ENCODE measurements at places on chromosomes 5 and 9.

DNA sequence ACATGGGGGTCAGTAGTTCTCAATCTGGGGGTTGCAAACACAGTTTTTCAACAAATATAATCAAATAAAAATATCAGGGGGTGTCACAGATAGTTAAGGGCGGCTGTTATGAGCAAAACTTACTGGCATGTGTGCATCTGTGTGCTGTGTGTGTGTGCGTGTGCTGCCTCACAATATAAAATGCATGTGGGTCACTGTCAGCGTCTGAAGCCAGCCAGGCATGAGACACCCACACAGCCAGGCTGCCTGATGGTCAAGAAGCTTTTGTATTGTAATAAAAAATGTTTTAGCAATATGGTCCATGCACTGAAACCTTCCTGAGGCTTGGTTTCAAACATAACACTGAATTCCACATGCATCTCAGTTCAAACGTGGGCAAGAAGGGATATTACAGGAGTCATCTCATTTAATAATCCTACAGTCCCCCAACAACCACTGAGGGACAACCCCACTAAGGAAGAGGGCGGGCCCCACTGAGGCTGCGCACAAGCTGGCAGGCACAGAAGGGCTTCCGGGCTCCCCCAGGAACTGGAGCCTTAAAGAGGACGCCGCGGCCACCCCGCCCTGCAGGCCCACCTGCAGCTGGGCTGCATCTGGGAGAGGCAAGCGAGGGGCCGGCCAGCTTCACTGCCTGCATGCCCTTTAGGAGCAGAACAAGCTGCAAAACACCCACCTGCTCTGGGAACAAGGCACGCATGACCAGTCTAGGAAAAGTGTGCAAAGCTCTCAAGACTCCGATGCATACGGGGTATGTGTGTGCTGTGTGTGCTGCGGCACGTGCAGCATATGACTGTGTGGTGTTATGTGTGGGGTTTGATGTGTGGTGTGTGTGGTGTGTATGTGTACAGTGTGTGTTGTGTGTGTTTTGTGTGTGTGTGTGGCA, 14.1 kb downstream of the SEMA4D start:
- DNase-seq: no peak

DNA sequence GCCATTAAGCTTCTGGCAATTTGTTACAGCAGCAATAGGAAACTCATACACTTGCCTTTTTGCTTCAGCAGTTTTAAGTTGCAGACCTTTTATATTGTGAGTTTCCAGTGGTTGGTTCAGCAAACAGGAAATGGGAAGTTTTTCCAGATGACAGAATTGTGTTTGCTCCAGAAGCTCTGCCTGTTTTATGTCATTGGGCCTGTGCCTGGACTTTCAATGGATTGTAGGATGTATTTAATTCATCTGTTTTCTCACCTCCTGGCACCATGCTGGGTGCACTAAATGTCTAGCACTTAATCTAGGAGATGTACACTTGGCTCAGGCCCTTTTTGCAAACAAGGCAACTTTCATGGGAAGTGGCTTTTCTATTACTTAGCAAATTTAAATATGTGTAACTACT, 100.4 kb upstream of the CLINT1 start:
- DNase-seq: no peak

DNA sequence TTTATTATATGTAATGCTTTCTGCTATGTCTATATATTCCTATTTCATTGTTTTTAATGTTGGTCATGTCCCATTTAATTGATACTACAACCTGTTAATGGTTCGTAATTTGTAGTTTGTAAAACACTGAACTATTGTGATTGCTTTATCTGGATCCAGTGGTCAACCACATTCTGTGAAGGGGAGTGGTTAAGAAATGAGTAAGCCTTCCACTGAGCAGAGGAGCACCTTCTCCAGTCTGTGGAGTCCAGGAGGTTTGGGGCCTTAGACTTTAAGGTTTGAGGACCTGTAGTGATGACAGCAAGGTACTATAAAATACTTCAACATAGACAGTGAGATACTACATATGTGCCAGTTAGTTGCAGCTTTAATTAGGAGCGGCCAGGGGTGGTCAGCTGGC, 67.7 kb upstream of the RAD23B start:
- no peak for DNase-seq

DNA sequence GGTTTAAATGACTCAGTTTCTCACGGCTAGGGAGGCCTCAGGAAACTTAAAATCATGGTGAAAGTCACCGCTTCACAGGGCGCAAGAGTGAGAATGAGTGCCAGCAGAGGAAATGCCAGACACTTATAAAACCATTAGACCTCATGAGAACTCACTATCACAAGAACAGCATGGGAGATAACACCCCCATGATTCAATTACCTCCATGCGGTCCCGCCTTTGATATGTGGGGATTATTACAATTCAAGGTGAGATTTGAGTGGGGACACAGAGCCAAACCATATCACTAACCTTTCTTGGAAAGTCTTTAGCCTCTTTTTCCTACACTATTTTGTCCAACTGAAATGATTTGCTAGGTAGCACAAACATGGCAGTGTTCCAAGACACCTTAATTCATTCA, 533.9 kb upstream of the NUDT12 start:
- no peak for DNase-seq

DNA sequence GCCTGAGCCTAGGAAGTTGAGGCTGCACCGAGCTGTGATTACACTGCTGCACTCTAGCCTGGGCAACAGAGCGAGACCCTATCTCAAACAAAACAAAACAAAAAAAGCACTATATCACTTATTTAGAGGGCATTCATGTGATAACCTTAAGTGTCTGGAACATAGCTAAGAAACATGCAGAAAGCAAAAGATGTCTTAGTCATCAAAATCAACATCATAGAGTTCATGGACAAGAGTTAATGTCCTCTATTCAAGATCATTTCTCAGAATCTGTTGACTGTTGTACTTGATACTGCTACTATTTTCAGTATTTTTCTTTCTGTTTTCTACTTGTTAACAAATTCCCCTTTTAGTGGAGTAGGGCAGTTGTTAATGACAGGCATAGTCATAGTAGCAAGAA, 25.4 kb downstream of the FSD1L start:
- DNase-seq: no peak

- no peak for DNase-seq
Observed at GRCh38 chr5:137181667-137182066, 317.5 kb downstream of the SPOCK1 start.

- no peak for DNase-seq
Observed at GRCh38 chr5:59301727-59302126, 591.8 kb downstream of the PDE4D start.

DNA sequence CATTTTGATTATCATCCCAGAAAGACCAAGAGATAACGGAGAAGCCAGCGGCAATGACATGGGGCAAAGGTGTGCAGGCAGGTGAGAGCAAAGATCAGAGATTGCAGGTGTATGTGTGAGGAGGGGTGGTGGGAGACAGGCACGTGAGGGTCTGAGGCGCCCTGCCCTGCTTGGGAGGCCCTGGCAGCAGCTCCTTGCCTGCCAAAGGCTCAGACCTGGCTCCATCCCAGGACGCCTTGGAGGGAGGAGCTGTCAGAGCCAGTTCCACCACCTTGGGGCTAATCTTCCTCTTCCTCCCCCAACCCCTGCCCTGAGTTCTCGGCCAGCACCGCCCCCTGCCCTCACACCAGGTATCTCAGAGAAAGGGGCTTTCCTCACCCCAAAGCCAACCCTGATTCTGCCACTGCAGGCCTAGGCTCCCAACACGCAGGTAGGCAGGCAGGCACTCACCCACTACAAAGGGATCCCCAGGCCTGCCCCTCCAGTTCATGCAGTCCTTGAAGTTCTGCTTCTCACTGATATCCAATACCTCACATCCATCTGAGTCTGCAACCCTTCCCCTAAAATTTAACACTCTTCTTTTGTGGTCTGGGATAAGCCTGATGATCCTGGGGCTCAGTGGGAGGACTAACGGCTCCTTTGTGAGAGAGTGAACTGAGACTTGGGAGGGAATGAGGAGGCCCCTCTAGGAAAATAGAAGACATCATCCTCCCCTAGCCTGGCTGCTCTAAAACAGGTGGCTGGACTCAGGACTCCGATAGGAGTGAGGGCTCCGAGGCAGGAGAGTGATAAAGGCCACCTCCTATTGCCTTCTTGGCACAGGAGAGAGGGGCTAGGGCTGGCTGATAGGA, 1.8 kb downstream of the AQP3 start:
- no peak for DNase-seq

DNA sequence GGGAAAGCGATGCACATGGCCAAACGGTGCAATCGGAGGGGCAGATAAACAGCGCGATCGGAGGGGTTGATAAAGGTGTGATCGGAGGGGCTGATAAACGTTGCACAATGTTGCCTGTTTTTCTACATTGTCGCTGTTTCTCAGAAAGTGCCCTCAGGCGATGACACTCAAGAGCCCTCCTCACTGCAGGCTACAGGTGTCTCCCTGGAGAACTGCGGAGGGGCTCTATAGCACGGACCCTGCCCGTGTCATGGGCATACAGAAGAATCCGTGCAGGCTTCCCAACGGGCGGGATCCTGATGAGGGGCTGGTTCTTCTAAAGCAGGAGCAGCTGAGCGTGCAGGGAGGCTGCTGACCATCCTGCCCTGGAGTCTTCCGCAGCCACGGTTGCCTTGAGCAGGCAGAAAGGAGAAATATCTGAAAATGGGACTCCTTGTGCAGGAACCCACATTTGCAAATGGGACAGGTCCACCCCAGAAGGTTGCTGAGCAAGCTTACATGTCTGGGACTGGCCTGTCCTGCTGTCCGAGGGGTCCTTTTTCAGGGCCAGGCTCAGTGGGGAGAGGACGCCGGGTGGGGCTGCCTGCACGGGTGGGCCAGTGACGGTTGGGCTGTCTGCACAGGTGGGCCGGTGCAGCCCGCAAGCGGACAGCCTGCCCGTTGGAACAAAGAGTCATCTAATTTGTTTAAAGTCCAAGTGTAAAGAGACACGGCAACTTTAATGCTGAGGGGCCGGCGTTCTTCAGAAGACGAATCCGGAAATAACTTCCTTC, 25.1 kb upstream of the LPCAT1 start:
- DNase-seq: no peak

DNA sequence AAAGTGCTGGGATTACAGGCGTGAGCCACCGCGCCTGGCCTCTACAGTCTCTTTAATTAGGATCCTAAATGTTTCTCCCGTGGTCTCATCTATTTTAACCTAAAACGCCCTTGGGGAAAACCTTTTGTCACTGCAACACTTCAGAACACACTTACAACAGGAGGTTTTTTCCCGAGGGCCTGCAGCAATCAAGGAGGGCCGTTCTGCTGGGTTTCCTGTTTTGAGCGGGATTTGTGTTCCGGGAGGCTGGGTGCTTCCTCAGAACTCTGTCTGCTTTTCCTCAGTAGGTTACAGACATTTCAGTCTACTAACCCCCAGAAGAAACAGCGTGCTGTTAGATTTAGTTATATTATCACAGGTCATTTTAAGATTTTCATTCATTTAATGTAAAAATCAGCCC, 65.4 kb upstream of the IRX4 start:
- no peak for DNase-seq

DNA sequence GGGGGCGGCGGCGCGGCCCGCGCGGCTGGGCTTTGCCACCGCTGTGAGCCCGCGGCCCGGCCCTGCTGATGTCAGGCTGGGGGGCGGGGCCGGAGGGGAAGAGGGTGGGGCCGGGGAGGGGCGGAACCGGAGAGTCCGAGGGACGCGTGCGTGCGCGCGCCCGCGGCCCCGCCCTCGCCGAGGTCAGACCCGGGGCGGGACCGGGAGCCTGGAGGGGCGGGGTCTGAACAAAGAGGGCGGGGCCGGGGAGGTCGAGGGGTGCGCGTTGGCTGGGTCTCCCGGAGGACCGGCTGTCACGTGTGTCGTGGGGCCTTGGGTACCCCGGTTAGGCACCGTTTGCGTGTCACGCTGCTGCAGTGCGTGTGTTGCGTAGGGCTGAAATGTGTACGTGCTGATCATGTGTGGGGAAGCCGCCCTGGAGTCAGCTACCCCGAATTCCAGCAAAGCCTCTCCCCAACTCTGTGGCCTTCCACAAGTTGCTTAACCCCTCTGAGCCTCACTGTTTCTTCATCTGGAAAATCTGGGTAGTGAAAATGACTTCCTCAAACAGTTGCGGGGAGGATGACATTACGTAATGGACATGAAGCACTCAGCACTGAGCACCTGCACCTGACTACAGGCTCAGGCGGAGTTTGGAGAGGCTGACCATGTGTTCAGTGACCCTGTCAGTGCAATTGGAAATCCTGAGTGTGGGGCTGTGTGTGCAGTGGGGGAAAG, at the start of gene RALGDS:
Gene RALGDS, minus strand, starts transcription at position 43 of the 717 bp plus-strand sequence. CDS start 86 bp downstream, outside the sequence.
- peak; percentile 80 for DNase-seq

GRCh38 chr5:139205124-139205523, 7.0 kb upstream of the SIL1 start:
- no peak for DNase-seq

DNA sequence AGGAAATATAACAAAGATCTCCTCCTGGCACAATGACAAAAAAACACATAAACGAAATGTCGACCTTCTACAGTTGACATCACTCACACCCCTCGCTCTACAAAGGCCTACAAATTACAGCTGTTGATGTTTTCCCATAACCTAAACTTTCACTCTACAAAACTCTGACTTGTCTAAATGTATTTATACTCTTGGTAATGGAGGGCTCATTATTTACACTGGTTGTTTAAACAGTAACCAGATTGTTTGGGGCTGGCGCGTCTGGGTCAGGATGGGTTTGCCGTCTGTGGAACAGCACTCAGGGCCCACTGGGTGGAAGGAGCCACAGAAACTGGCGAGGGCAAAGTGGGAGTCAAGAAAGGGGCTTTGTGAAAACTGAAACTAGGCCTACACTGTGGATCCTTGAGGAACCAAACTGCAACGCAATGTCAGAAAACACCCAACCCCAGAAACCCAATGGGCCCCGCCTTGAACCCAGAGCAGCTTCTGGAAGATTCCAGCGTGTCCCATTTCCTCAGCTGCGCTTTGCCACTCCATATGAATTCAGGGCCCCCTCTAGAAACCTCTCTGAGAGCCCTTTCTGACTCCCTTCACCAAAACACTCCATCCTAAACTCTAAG, 136.7 kb downstream of the ROR2 start:
- DNase-seq: no peak

DNA sequence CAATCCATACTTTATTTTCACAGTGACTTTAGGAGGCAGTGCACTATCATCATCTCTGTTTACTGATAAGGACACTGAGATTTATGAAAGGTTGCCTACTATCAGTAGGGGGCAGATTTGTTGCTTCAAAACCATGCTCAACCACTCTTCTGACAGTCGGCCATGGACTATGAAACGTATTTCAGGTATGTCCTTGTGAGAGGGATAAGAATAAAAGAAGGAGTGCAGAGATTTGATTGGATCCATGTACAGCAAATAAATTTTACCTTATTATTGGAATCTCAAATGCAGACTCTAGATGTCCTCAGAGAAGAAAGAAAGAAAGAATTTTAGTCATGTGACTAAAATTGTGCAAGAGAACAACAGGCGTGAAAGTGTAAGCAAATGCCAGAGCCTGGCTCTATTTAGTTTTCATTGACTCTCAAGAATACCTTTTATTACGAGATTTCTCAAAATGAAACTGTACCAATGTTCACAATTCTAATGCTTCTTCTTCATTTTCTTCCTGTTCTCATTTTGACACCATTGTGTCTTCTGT, 296.6 kb upstream of the RASA1 start:
- DNase-seq: no peak

GRCh38 chr9:137168573-137168903, 1.3 kb downstream of the LRRC26 start:
- DNase-seq: no peak

- DNase-seq: no peak
Observed at GRCh38 chr9:70415476-70415875, 1.0 kb upstream of the KLF9 start.
